Right atrium auricular region (tissue), 2 donors: ENCODE measurements at places on chromosomes 1 and 21. TPM values are rescaled to one million over a fixed set of nuclear protein-coding genes. Genes with fewer than 3 reads are reported as not detected.

- no peaks in the 10 kb centered on the region for H3K36me3 ChIP-seq
- H3K4me3 ChIP-seq = peak within 1 kb of the TSS; percentile 68
- H3K27me3 ChIP-seq = no peaks in the 10 kb centered on the region
- H3K4me1 ChIP-seq = no peaks in the 10 kb centered on the region
- H3K27ac ChIP-seq = peak within 1 kb of the TSS; percentile 72
- no peak for DNase-seq
Observed at GRCh38 chr1:85465099-85465785, at the start of gene DDAH1. DDAH1 (minus strand) TSS chr1:85465159; CDS start chr1:85465045, 114 bp downstream.

DNA sequence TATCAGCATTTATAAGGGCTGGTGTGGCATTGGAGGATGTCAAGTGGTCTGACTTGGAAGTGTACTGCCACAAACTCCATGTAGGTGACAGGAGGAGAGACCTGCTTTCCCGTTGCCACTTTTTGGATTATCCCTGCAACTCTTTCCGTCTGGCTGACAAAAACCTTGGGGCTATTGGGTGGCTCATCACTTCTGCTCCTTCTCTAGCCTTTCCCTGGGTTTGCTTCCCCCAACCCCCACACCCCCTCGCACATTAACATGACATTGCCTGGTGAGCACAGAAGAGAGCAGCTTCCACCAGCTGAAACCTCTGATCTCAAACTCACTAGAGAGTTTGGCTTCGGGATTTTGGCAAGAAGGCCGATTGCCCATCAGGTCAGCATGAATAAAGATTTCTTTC, 39.2 kb downstream of the PROX1 start:
- no peaks in the 10 kb centered on the region for H3K36me3 ChIP-seq
- peaks cover 26% of the 10 kb centered on the region for H3K4me1 ChIP-seq
- H3K4me3 ChIP-seq = no peak overlapping the region
- DNase-seq = no peak

DNA sequence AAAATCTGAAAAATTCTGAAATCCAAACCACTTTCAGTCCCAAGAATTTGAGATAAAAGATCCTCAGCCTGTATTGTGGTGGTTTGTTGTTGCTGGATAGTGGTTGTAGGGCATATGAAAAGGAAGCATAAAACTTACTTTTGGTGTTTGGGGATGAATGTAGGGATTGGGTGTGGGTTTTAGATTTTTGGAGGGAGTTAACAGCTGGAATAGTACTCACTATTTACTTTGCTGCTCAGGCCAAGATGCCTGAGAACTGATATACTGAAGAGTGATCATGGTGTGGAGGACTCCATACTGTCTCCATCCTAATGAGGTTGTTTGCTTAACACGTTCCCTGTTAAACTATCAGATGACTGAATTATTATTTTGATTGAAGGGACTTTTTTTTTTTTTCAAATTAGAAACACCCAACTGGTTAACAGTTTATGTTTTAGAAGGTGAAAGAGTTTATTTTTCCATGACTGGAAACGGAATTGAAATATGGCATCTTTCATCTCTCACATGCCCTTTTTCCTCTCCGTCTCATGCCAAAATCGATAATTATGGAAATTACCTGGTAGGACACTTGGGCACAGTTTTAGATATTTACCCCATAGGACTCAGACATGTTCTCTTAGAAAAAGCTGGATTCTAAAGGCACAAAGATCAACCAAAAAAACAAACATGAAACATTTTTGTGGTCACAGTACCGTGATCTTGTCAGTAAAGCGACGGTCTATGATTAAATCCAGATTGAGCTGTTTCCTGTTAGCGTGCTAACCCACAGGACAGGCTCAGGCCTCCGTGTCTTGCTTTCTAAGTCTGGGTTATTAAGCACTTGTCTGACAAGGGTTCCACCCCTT, 37.3 kb downstream of the RGL1 start:
- DNase-seq = no peak
- no peaks in the 10 kb centered on the region for H3K36me3 ChIP-seq
- H3K4me3 ChIP-seq = no peak overlapping the region
- H3K27ac ChIP-seq = peak overlapping the region; percentile 9

GRCh38 chr1:204696606-204697005, 11.1 kb upstream of the LRRN2 start:
- H3K4me1 ChIP-seq = no peaks in the 10 kb centered on the region
- no peak overlapping the region for H3K4me3 ChIP-seq
- no peak overlapping the region for H3K27ac ChIP-seq
- no peaks in the 10 kb centered on the region for H3K36me3 ChIP-seq

DNA sequence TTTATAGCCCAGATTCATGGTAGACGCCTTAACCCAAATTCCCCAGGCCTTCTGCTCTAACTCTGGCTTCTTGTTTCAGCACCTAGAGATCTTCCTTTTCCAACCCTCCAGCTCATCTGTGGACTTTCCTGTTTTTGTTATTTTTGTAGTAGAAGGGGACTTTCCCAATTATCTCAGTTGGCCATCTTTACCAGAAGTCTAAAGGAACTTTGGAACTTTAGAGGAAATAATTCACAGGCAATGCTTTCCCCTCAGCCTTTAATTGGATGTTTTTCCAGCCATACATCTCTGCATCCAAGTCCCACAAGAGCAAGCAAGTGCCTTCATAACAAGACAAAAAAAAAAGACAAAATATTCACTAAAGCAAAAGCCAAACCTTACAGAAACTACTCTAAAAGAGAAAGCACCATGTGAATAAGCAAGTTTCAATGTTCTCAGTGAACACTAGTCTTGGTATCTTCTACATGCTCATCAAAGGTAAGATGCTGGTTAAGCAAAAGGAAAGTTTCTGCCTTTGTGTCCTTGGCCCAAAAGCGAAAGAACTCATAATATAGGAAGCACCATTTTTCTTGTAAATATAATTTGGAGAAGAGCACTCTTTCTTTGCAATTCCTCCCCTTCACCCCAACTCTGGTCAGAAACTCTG, 377.3 kb downstream of the SETD4 start:
- H3K27me3 ChIP-seq = no peaks in the 10 kb centered on the region
- H3K36me3 ChIP-seq = no peaks in the 10 kb centered on the region
- H3K27ac ChIP-seq = no peak overlapping the region
- no peak for DNase-seq

GRCh38 chr1:161274874-161275273, 16.3 kb downstream of the PCP4L1 start:
- no peaks in the 10 kb centered on the region for H3K36me3 ChIP-seq
- no peak overlapping the region for H3K27ac ChIP-seq
- H3K27me3 ChIP-seq = no peaks in the 10 kb centered on the region
- H3K4me3 ChIP-seq = no peak overlapping the region
- no peaks in the 10 kb centered on the region for H3K4me1 ChIP-seq

- H3K4me1 ChIP-seq = no peaks in the 10 kb centered on the region
- H3K27me3 ChIP-seq = no peaks in the 10 kb centered on the region
- no peaks in the 10 kb centered on the region for H3K36me3 ChIP-seq
- H3K27ac ChIP-seq = no peak overlapping the region
- DNase-seq = no peak
- no peak overlapping the region for H3K4me3 ChIP-seq
Observed at GRCh38 chr1:47797575-47797974, 199.6 kb downstream of the TRABD2B start.

- no peak for DNase-seq
- peak overlapping the region; percentile 61 for H3K4me3 ChIP-seq
- H3K4me1 ChIP-seq = peaks cover 22% of the 10 kb centered on the region
Observed at GRCh38 chr1:112674986-112675727, 698 bp downstream of the MOV10 start.

The CACHD1 gene
- 8.5 TPM for total RNA-seq

The SERTAD4 gene
- total RNA-seq = 6.5 TPM

The VASH2 gene
- 0.82 TPM for total RNA-seq
